Pulmonary artery endothelial cell (primary cell): ENCODE measurements at places on chromosomes 1 and 21.

- DNase-seq = no peak
Observed at GRCh38 chr1:175976865-175977642, 230.0 kb downstream of the COP1 start.

DNA sequence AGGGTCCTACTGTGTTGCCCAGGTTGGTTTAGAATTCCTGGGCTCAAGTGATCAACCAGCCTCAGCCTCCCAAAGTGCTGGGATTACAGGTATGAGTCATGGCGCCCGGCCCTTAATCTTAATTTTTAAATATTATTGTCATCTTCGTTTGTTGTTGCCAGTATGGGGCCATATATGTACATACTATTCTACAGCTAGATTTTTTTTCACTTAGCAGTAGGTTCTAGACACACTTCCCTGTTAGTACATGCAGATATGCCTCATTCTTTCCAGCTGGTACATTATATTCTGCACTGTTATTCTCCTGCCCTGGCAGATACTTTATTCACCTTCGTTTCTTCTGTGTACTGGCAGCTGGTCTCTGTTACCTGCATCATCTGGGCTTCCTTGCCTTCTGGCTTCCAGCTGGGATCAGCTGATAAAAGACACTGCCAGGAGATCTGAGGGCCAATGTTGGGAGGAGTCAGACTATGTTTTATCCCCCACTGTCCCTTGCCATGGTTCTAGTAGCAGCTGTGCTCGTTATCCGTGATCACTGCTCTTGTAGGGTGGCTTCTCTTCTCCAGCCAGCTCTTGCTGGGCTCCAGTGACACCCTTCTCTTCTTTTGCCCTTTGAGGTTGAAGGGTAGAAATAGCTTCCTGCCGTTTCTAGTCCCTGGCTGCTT, 24.7 kb downstream of the ST3GAL3 start:
- DNase-seq = no peak

DNA sequence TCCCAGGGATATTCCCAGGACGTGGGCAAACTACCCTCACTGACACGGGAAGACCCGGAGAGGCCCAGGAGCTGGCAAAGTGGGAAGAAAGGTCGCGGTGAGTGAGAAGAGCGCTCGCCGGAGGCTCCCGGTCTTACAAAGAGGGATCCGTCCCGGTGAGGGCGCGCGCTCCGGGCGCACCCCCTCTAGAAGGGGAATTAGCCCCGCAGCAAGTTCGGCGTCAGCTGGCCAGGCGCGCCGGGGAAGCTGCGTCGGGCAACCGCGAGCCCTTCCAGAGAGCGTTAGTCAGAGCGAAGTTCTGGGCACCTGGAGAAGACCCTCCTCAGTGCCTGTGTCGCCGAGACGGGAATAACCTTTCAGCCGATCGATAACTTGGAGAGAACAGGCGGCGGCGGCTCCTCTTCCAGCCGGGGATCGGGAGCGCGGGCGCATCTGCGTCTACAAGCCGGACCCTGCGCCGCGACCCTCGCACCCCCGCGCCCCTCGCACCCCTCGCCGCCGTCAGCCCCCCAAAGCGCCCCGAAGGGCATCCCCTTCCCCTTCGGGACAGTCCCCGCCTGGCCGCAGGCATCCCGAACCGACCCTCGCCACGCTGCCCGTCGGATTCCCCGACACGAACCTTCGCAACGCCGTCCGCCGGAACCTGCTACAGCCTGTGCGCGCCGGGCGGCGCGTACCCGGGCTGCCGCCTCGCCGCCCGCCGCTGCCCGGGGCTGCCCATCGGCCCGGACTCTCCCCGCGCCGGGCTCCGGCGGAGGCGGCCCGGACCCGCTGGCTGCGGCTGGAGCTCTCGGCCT, 485 bp downstream of the SIPA1L2 start:
- DNase-seq = no peak

- no peak for DNase-seq
Observed at GRCh38 chr21:16979574-16979973, 533.3 kb upstream of the CXADR start.

DNA sequence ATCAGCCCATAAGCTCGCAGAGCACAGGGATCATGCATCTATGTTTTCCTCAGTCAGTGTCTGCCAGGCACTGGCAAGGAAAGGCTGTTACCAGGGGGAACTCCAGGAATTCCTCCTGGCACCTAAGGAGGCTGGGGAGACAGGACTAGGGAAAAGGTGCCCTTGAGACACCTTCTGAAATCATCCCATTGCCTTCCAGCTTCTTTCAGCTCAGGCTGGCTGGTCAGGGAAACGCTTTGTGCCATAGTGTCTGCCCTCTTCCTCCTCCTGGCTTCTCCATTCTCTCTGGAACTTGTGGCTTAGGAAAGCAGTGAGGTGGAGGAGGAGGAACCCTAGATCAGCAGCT, 13.8 kb downstream of the LMNA start:
- no peak for DNase-seq

DNA sequence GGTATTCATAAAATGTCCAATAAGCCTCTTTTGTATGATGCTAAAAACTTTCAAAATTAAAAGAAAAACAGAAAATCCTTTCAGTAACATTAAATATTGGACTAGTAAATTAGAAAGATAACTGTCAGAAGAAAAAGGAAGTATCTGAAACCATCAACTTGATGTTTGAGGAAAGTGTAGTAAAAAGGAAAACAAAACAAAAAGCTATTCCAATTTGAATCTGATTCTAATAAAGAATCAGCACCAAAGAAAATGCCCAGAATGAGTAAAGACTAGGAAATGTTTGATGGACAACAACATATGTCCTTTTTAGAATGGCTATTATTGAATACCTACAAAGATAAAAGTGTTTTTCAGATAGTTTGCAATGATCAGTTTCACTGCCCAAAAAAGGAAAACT, 79.9 kb upstream of the RBM34 start:
- DNase-seq = no peak

GRCh38 chr1:101907264-101907663, 89.5 kb downstream of the OLFM3 start:
- DNase-seq = no peak

- DNase-seq = peak; percentile 5
Observed at GRCh38 chr1:202505356-202505755, 156.9 kb downstream of the PPP1R12B start.

DNA sequence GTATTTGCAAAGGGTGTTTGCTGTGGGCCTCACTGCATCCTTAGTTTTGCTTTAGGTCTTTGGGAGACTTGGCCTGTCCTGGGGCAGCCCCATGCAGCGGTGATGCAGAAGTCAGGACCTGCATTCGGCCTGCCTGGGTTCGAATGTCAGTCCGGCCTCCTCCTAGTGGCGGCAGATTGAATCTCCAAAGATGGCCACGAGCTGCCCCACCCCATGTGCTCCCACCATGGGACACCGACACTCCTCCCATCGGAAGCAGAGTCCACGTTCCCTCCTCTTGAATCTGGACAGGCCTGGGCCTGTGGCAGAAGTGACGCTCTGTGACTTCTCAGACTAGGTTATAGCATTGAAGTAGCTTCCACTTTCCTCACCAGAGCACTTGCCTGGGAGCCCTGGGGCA, 16.3 kb upstream of the NPPB start:
- no peak for DNase-seq

DNA sequence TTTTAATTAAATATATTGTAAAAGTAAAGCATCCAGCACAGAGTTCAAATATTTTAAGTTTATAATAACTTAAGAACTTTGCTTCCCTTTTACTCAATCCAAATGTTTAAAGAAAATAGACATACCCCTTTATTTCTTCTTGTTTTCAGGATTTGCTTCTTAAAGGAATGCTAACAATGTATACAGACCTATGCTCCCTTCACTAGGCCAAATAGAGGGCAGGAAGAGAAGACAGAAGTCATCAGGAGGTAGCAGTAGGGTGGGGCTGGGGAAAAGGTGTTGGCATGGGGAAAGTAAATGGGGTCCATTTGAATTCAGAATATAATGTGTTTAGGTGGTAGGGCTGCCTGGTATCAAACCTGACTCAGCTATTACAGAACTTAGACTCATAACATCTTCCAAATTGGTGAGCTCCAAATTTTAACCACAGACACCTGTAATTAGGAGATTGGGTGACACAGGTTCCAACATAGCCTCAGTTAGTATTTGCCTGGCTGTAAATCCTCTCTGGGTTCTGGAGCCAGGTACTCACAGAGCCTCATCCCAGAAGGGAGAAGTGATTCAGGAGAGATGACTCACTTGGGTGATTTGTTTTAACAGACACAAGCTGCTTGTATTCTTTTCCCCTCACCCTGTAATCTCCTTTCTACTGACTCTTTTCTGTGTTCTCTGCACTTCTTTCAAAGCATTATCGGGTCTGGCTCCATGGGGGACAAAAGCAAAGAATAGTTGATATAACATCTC, 60.1 kb upstream of the DUSP10 start:
- DNase-seq = no peak

DNA sequence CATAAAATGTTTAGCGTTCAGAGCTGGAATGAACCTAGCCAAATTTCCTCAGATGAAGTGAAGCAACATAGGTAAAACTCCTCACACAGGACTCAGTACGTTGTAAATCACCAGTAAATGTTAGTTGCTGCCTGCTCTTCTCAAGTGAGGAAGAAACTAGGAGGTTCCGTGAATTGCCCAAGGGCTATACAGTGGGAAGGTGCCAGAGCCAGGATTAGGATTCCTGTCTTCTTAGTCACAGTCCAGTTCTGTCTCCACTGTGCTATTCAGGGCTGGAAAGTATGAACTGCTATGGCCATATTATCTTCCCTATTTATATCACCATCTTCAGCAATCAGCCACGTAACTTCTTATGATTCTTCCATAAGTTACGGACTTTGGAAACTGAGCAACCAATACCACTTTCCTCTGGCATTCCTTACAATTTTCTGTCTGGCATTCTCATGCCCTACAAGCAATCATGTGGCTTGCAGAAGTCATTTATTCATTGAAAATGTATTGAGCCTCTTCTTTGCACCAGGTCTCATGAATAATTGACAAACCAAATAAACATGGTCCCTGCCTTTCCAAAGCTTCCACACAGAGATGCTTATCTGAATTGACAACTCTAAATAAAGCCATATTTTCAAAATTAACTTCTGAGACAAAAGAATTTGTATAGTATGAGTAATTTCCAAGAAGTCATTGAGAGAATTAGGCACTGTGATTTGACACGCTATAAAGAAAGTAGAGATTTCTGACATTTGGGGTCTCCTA, 271.6 kb upstream of the SGIP1 start:
- no peak for DNase-seq

DNA sequence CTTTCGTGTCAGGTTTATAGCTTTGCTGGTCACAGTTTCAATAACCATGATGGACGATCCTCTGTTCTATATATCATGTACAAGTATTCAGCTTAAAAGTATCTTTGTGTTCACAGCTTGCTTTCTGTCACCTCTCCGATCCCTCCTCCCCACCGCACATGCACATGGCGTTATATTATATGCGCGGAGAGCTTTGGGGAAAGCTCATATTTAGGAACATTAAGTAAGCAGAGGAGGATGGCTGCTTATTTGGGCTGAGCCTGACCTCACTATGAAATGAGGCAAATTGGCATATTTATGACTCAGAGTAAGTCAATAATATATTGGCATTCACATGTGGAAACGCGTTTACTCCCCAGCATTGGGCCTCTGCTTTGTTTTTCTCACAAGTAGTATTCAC, 360.5 kb downstream of the HLX start:
- no peak for DNase-seq

DNA sequence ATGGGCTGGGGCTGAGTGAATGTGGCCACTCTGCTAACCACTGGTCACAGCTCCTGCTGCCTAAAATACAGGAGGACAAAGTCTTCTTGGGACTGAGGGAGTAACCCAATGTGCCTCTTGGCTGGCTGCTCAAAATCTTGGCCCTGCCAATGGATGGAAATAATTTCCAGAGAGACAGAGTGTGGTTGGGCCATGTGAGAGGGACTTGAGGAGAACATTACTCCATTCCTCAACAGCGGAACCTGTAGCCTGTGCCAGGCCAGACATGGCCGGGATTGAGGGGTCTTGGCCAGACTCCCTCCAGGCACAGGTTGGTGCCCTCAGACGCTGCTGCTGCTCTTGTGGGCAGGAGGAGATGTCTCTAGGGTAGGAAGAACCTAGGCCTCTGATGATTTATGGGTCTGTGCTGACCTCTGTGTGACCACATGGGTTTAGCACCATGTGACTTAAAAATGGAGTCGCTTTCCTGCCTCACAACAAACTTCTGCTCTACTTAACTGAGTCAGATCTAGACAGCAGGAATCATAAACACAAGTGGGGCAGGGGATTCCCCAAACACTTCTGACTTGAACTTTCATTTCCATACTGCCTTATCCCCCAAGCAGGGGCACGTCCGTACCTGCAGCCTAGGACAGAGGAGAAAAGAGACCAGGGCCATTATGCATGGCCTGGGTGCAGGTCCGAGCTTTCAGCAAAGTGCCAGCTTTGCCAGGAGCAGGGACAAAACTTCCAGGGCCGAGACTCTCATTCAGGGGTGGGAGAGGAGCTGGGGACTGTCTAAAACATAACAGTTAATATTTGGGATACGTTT, 79.2 kb downstream of the CD34 start:
- DNase-seq = no peak

DNA sequence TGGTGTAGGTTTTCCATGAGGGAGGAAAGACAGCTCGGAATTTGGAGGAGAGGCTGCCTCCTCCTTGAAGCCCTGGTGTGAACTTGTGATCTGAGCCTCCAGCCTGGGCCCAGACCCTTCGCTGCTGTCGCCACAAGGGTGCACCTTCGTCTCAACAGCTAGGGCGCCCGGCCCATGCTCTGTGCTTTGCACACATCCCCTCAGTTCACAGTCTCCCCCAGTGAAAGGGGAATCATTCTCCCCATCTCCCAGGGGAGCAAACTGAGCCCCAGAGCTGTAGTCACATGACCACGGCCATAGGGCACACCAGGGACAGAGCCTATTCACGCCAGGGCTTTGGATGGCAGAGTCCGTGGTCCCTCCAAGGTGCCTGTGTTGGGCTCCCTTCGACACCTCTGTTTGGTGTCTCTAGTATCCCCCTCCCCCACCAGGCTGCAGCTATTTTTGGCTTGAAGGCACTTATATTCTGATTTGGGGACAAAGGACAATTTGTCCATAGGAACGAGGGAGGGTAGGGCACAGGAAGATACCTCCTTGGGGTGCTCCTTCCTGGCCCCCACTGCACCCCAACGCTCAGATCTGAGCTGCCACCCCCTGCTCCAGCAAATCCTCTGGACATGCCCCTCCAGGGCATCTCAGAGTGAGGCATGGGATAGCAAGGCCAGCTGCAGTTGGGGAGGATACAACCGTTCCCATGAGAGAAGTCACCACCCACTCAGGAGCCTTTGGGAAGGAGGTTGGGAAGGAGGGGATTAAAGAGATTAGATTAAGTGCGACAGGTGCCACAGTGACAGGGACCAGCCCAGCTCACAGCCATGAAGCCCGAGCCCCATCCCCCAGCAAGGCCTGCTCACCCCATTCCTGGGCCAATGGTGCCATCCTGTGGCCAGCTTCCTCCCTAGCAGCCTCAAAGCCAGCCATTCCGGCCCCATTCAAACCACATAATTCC, 15.7 kb downstream of the MATN1 start:
- DNase-seq = no peak

- no peak for DNase-seq
Observed at GRCh38 chr1:222124602-222125001, 382.7 kb upstream of the DUSP10 start.

DNA sequence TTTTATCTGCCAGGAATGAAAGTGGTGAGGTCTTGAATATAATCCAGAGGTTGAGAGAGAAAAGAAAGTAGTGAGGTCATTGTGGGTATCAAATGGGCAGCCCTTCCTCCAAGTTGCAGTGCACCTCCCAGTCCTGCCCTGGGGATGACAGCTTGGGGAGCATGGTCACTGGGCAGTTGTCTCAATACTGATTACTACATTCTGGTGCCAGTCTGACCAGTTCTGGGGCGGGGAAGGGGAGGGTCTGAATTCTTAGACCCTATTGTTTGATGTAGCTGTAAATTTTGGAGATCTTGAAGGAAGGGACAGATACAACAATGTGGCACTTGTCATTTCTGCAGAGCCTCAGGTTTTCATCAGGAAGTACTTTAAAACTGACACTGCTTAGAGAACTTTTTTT, 11.2 kb downstream of the SLFNL1 start:
- DNase-seq = no peak
